ENCODE measurements at places on chromosomes 12 and 14. TPM values are rescaled to one million over a fixed set of nuclear protein-coding genes. Genes with fewer than 3 reads are reported as not detected.

The CAND1 gene
- 116 TPM for total RNA-seq

The KRT73 gene
- not detected for total RNA-seq

- peak; percentile 9 for DNase-seq
- H3K27me3 ChIP-seq = no peaks in the 10 kb centered on the region
- H3K27ac ChIP-seq = no peak overlapping the region
- H3K4me1 ChIP-seq = no peaks in the 10 kb centered on the region
Observed at GRCh38 chr14:43956741-43957140, 550.3 kb downstream of the FSCB start.

GRCh38 chr12:54870617-54871016 lies 16.3 kb downstream of the MUCL1 start:
- H3K4me3 ChIP-seq = no peak overlapping the region

DNA sequence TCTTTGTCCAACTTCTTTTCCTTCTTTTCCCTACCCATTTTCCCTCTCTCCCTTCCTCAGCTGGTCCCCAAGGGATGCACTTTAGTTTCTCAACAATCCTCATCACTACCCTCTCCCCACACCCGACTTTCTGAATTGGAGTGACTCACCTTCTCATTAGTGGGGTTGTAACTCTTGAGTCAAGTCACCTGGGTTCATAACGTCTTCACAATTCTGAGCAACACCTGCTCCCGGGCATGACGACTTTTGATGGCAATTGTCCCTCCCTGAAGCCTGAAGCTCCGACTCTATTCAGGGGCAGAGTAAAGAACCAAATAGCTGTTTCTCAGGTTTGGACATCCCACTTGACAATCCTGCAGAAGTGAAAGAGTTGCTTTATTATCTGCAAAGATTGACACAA lies 82.7 kb upstream of the OTX2 start:
- no peaks in the 10 kb centered on the region for H3K4me1 ChIP-seq
- no peaks in the 10 kb centered on the region for H3K27me3 ChIP-seq
- H3K36me3 ChIP-seq = no peaks in the 10 kb centered on the region
- H3K27ac ChIP-seq = no peak overlapping the region
- DNase-seq = no peak

DNA sequence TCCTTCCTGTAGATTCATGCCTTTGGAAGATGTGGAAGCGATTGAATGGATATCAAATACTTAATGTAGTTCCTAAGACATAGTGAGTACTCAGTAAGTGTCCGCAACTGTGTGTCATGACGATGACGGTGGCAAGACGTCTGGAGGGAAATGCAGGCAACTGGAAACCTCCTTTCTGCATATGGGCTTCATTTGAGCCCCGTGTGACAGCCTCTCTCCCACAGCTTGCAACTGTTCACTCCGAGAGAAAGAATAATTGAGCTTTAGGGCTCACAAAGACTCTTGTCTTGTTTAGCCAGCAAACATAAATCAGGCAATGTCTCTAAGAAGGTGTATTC lies 6.9 kb downstream of the CFAP251 start:
- peaks cover 26% of the 10 kb centered on the region for H3K4me1 ChIP-seq
- H3K27ac ChIP-seq = peak overlapping the region; percentile 93
- peak overlapping the region; percentile 28 for H3K4me3 ChIP-seq
- H3K36me3 ChIP-seq = peaks cover 3% of the 10 kb centered on the region
- no peaks in the 10 kb centered on the region for H3K27me3 ChIP-seq
- DNase-seq = peak; percentile 83

DNA sequence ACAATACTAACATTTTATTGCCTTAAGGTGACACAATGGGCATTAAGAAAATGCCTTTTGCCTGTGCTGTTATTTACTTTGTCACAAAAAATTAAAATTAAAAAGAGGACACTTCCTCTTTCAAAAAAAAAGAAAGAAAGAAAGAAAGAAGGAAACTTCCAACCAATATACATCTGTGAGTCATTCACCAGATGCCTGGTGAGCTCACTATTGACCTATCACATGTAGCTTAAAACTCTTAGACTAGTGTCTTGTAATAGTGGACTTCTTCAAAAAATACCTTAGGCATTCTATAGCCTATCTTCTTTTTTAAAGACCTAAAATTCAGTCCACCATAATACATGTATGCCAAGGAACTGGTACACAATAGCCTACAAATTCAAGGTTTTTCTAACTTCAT lies 4.9 kb upstream of the SOX5 start:
- H3K27me3 ChIP-seq = peaks cover 19% of the 10 kb centered on the region
- no peaks in the 10 kb centered on the region for H3K36me3 ChIP-seq
- no peak overlapping the region for H3K27ac ChIP-seq
- peaks cover 4% of the 10 kb centered on the region for H3K4me1 ChIP-seq
- no peak for DNase-seq

Data from osteoblast (primary cell).